Gastroesophageal sphincter (tissue), 4 donors: ENCODE measurements at places on chromosomes 13 and 19.

- no peak for ATAC-seq
Observed at GRCh38 chr13:21688056-21688455, 17.2 kb downstream of the FGF9 start.

DNA sequence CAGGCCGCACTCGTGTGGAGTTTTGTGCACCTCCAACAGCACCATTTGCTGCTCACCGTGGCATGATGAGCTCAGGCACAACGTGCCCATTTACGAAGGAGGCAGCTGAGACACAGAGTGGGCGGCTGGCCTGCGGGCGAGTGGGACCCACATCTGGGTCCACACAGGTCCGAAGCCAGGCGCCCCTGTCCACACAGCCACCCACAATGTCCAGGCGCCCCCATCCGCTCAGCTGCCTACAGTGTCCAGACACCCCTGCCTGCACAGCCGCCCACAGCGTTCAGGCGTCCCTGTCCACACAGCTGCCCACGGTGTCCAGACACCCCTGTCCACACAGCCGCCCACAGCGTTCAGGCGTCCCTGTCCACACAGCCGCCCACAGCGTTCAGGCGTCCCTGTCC, 42.5 kb upstream of the F7 start:
- no peak for ATAC-seq

GRCh38 chr19:21323000-21323399, 6.2 kb downstream of the ZNF708 start:
- no peak for ATAC-seq

DNA sequence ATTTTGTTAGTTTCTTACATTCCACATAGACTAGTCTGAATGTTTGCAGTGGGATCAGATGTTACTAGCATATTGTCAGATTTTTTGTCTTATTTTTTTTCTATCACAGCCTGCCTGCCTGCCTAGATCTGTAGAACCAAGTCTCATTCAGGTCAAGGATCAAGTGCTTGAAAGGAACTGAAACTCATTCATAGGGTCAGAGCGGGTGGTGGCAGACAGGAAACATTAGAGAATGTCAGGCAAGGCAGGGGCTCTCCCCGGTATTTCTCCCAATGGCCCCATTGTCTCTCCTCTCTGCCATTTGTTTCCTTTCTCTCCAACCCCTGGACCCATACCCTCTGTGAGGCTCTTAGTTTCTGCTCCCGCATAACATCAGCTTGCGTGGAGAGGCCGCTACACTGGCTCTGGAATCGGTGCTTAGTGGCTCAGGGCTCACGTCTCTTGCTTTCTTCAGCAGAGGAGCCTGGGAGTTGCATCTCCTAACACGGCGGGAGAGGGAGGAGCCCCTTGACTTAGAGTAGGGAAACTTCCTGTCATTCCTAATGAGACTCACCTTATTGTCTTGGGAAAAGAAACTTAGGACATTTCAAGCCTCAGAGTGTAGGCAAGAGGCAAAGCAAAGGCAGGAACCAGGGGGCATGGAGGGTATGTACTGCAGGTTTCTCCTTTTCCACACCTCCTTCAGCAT, 35.6 kb upstream of the SPATA13 start:
- no peak for ATAC-seq

DNA sequence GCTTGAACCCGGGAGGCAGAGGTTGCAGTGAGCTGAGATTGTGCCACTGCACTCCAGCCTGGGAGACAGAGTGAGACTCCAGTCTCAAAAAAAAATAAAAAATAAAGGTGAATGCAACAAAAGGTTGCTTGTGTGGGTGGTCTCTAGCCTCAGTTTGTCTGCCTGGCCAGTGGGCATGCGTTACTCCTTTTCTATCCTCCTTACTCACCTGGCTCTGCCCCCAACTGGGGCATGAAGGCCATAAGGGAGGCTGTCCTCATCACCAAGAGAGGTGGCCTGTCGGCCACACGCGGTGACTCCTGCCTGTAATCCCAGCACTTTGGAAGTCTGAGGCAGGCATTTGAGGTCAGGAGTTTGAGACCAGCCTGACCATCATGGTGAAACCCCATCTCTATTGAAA, 1.9 kb upstream of the JUND start:
- no peak for ATAC-seq

DNA sequence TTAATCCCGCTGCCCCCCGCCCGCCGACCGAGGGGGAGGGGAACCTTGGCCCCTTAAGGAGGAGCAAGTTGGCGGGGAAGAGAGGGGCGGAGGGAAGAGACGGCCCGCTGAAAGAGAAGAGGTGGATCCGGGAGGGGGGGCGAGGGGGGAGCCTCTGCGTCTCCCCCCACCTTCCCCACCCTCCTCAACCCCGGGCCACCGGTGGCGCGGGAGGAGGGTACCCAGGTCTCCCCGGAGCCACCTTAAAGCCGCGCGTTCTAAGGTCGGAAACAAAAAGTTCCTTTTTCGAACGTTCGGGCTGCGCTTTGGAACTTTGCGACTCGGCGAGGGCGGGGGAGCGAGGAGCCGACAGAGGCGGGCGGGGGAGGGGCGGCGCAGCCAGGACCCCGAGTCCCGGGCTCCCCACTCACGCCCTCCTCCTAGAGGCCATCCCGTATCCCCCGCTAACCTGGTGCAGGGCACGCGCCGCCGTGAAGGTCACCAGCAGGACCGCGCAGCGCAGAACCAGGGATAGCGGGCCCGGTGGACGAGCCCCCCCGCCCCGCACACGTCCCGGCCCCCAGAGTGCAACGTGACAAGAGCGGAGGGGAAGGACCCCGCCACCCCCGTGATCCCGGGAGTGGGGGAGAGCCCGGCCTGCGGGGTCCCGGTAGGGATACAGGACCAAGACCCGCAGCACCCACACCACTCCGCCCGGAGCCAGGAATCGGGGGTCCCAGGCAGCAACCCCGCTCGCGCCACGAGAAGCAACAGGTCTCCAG, 659 bp downstream of the ERF start:
- ATAC-seq, result peak; percentile 32

GRCh38 chr13:102214956-102215355, 186.9 kb downstream of the FGF14 start:
- ATAC-seq, result no peak
